SK-MEL-5 (cell line): ENCODE measurements at places on chromosomes 7 and 10. TPM values are rescaled to one million over a fixed set of nuclear protein-coding genes. Genes with fewer than 3 reads are reported as not detected.

The GJD4 gene
- total RNA-seq: 0.08 TPM in 1 of 2 replicates, not detected in the other

The TIMM23B gene
- 8.6 and 10.6 TPM in 2 replicates for total RNA-seq

The CRPPA gene
- total RNA-seq: 1.9 and 2.5 TPM in 2 replicates

The BAMBI gene
- 288 and 335 TPM in 2 replicates for total RNA-seq

GRCh38 chr7:96088579-96088978, 233.3 kb downstream of the SLC25A13 start:
- no peak for DNase-seq

DNA sequence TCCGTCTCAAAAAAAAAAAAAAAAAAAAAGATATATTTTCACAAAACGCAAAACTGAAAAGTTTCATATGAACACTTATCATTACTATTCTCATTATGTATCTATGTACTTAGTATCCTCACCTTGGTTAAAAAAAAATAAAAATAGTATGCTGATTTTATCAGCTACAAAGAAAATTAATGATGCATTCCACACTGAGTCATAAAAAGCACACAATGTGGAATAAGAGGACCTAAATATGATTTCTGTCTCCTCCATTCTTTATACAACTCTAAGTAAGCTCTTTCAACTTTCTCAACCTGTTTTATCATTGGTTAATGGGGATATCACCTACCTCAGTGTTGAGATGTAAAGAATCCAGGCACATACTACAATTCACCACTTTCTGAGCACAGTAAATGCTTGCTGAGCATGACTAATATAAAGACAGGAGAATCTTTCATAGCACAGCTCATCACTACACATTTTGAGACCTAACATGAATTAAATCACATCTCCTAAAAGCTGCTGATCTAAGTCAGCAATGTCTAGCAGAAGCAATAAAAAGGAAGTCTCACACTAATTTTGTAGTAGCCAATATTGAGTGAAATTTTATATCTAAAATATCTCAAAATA, 2.7 kb downstream of the SNX13 start:
- DNase-seq: peak; percentile 26

- DNase-seq: no peak
Observed at GRCh38 chr10:88033385-88033784, 170.0 kb downstream of the PTEN start.
